ENCODE measurements at places on chromosomes 7 and 10.

DNA sequence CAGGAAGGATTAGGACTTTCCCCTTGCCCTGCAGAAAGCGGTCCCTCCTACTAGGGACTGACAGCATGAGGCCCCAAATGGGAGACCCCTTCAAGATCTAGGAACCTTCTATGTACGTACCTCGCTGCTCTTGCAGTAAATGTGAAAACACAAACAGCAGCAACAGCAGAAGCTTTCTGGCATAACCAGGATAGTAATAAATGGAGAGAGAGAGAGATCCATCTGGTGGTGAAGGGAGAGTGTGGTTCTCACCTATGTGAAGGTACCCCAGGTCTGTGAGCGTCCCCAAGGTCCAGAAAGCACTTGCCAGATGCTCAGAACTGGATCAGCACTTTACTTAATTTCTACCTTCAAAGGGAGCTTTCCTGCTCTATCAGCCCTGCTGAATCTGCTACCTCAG, 592.7 kb downstream of the PARD3 start:
- no peak for DNase-seq

DNA sequence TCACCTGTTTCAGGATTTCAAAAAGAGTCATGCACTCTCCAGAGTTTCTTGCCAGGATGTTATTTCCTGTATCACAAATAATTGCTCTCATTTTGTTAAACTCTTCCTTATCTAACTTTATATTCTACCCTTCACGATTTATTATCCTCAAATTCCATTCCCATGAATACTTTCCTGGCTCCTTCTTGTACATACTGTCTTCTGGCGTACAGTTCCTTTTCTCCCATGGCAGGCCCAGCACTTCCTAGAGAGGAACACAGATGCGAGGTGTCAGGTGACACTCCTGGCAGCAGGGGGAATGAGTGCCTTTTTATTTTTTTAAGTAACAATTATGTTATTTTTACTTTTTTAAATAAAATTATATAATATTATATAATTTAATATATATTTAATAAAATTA, 411.9 kb downstream of the TFEC start:
- DNase-seq = no peak

DNA sequence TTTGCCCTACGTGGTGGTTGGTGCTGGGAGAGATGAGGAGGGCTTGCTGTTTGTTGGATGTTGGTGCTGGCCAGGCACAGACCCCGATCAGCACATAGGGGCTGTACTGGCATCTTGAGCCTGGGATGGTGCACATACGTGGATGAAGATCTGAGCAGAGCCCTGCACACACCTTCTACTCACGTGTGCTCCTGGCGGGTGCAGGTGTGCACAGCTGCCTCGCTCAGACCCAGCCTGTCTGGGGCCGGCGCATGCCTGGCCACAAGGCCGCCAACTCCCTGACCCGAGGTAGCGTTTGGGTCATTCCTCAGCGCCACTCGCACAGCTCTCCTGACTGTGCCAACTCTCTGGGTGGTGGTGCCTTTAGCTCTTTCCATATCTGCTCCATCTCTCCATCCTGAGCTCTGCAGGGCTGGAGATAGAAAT, 18.6 kb downstream of the PALD1 start:
- no peak for DNase-seq

DNA sequence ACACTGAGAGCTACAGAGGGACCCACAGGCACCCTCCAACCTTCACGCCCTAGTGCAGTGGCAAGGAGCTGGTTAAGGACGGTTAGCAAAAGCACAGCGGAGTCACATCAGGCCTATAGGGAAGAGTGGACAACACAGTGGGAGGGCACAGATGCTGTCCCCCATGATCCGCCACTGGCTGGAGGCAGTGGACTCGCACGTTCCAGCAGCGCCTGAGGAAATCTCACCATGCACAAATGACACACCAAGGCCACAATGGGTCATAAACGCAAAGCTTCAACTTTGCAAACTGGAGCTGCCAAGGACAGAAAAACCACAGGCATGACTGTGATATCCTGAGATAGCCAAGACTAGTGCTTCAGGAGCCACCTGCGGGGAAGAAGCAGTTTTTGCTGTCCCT, 58.8 kb downstream of the GRB10 start:
- DNase-seq = no peak

- no peak for DNase-seq
These were observed 37.0 kb upstream of the LCOR start for GRCh38 chr10:96794836-96795733.

DNA sequence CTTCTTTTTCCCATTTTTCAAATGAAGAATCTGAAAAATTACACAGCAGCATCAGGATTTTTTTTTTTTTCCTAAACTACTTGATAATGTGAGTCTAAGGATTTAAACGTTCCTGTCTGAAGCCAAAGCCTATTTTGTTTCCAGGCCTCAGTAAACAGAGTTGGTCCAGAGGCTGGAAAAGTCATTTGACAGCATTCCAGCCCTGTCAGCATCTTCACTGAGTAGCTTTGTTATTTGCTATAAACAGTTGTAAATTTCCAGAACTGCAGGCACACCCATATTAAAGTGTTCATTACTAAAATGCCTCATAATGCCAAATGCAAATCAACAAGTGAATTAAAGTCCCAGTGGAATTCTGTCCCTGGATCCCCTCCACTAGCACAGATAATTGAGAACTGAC, 35.5 kb upstream of the KMT2E start:
- DNase-seq = no peak

GRCh38 chr10:36126076-36126475, 484.0 kb upstream of the FZD8 start:
- DNase-seq = no peak

DNA sequence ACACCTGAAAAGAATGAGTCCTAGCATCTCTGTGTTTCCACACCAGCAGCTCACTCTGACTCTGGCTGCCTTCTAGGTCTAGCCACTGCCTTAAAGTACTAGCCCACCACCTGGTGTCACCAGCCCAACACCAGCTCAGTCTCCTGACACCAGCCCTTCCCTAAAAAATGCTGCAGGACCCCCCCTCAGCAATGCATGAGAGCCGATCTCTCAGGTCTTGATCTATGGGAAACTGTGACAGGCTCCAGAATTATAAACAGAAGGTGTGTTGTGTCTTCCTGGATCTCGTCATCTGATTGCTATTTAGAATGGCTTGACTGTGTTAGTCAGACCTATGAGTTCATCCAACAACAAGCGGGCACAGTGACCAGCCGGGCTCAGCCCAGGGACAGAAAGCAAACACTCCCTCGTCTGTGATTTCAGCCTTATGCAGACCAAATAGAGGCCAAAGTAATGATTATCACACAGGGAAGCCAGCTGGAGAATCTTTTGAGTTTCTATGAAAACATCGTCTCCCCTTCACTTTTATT, 66.6 kb downstream of the CUBN start:
- DNase-seq = no peak

DNA sequence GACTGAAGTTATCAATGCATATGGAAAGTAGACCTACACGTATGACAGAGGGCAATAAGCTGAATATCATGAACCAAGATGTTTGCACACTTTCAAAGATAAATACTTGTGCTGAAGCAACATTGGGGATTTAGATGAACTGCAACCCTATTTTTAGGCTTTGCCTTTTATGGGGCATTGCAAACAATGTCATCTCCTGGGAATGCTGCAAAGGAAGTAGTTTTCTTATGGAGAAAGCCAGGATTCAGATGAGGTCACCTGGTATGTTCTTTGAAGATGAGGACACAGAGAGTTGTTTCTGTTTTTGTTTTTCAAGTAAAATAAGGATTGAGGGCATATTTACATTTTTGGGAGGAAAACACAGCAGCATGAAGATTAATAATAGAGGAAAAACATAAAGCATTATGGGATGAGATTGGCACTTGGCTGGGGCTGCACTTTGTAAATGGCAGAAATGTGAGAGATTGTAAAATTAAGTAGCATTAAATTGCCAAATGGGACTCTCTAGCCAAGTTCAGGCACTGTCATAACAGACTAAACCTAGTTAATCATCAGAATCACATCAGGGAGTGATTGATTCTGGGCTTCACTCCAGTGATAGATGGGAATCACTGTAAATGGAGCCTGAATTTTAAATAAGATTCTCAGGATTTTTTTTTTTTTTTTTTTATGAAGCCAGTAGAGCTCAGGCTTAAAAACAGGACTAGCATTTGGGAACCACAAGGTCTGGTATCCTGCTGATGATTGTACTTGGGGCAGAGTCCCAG, 63.1 kb downstream of the MALRD1 start:
- DNase-seq = no peak

GRCh38 chr7:122255454-122255853, 49.1 kb downstream of the FEZF1 start:
- no peak for DNase-seq
